DMS79 treated with DMSO at 0.1 percent for 48 hours (cell line): ENCODE measurements at places on chromosomes 5 and 9.

DNA sequence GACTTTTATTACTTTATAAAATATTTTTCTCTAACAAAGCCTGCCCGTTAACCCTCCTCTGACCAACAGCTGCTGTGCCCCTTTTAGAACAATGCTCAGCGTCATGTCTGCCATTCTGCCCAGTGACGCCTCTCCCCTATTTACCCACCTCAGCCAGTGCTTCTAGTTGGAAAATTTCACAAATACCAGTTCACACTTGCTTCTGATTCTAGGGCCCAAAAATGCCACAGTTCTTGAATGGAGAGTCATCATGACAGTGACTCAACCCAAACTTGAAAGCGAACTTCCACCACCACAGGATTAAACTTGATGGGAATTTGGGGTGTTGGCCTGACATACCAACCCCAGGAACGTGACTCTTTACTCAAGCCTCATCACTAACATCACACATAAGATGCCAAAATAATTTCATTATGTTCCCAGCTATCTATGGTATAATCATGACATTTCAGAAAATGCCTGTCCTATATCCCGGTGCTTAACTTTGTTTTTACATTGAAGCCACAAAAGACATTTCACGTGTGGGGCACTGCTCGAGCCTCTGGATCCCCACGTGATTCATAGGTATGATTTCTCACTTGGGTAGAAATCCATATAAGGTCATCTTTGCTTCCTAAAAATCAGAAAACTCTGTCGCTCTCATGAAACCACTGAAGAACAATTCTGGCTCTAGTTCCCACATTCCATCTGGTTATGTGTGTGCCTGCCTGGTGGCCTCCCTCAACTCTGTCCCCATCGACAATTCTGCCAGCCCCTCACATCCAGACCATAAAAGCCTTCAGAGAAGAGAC, 220.9 kb downstream of the ACTL7B start:
- DNase-seq = no peak

DNA sequence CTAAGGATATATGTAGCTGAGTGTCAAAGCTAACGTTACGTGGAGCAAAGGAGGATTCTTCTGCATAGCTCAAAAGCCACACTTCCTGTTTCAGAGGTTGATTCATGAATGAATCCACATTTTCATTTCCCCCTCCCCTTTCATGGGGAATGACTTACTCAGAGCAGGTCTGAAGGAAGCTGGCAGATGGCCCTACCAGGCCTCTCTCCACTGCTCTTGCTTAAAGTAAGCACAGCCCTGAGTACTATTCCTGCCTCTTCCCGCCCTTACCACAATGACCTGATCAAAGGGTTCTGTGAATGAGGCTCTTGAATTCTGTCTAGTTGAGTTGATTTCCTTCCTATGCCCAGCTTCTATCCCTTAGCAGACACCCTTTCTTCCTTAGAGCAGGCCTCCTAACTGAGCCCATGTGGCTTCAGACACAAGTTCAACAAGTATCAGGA, 6.3 kb downstream of the IGIP start:
- DNase-seq = no peak

- DNase-seq = no peak
Measured at GRCh38 chr5:137119321-137119720, 379.8 kb downstream of the SPOCK1 start.

DNA sequence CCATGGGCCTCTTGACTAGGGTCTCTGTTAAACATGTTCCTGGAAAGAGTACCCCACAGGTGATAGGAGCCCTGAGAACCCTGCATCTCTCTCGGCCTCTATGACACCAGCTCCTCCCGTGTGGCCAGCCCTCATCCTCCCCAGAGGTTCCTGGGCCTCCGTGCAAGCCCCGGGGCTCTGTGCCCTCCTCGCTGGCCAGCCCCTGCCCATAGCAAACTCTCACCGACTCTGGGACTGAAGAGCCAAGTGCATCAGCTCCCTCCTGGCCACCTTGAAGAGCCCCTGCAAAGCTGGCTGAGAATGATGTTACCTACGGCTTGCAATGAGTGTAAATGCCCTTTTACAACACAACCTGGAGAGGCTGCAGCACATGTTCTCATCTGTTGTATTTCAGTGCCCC, 224.4 kb downstream of the ROR2 start:
- DNase-seq = no peak

DNA sequence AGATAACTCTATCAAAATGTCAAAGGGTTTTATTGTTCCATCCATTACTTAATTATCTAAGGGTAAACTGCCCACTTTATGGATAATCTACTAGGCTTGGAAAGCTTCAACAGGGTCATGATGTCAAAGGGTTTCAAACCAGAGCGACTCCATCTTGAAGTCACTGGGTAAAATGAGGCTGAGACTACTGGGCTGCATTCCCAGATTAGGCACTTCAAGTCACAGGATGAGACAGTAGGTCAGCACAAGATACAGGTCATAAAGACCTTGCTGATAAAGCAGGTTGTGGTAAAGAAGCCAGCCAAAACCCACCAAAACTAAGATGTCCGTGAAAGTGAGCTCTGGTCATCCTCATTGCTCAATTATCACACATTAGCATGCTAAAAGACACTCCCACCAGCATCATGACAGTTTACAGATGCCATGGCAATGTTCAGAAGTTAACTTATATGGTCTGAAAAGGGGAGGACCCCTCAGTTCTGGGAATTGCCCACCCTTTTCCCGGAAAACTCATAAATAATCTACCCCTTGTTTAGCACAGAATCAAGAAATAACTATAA, 138.6 kb downstream of the GNAQ start:
- DNase-seq = no peak
